ENCODE measurements at places on chromosomes 11 and 22.

DNA sequence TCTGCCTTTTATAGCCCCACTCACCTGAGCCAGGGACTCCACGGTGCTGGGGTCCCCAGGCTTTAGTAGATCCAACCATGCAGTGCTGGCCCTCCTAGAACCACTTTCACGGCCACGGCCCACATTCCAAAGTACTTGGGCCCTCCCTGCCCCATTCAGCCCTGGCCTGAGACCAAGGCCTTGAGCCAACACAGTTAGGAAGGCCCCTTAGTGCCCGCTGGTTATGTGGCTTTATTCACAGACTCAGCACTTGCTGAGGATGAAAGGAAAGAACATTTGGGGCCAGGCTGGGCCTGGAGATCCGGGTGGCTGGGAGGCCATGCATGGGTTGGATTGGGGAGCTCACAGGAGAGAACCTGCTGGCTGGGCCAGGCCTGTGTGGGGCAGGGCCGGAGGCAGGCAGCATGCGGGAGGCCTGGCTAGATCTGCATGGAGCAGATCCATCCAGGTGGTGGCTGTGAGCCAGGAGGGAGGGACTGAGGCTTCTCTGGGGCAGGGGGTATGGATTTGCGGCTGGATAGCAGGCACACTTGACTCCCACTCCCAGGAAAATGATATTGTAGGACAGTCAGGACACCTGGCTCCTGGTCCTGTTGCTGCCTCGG is 12.6 kb downstream of the CHRM1 start:
- DNase-seq: no peak

DNA sequence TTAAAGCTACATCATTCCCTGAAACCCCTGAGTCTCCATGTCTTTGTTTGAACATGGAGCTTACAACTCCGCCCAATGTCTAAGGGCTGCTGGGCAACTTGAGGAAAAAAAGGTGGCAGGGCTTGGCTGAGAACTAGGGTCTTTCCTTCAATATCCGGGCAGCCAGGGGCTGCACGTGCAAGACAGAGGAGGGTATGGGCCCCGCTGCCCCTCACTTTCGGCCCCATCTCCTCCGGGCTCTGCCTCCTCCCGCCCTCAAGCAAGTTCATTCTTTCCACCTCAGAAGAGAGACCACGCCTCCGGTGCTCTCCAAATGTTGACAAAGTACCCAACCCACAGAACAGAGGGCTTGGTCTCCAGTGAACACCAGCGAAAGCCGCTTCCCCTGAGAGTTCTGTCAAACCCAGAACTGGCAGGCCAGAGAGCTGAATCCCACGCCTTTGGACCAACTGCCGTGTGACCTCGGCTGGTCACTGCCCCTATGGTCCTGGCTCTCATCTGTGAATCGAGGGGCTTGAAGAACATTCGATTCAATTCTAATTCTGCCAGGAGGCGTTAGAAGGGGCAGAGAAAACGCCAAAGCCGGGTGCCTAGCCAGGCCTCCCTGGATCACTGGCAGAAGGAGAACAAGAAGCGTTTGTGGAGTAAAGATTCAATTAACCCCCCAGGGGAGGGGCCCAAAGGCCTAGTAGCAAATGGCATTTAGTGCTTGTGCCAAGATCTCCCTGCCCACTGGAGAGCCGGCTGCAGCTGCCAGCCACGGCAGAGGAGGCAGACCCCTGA is 7.3 kb downstream of the PDGFB start:
- no peak for DNase-seq

- DNase-seq: no peak
Observed at GRCh38 chr11:12042215-12042676, 33.8 kb upstream of the DKK3 start.

- DNase-seq: peak; percentile 38
Observed at GRCh38 chr22:43090130-43090789, 1.1 kb upstream of the TTLL1 start.

- no peak for DNase-seq
Observed at GRCh38 chr22:49599039-49599438, 228.6 kb downstream of the BRD1 start.

DNA sequence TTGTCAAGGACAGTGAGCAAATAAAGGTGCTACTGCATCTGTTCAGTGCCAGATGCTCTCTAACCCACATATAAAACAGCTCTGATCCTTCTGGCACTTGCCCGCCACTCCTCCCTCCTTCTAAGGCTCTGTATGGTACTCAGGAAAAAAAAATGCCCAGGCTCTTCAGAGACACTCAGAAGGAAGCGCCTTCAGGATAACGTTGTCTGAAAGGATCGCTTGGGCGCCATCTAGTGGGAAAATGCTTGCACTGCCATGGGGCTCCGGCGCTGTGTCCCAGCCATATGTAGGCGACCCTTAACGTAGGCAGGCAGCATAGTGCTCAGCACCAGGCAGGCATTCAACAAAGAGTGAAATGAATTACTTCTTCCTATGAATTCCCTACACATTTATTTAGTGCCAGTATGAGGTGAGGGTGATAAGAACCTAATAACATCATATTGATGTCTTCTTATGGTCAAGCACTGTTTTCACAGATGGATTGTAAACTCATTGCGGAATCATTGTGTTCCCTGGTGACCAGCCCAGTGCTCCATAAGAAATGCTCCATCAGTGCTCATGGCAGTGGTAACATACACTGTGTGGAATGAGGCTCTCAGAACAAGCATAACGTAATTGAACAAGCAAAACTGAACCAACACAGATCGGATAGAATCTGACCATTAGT is 39.6 kb downstream of the PAMR1 start:
- DNase-seq: peak; percentile 34

Data from central memory CD4-positive, alpha-beta T cell (primary cell).